Stimulated activated CD8-positive, alpha-beta memory T cell treated with anti-CD3 and anti-CD28 coated beads, Interleukin-4, amount 100 ng/mL, for 1 hour (primary cell): ENCODE measurements at places on chromosomes 2 and 18.

GRCh38 chr2:240569998-240570530 is 1.8 kb downstream of the RNPEPL1 start:
- no peak for DNase-seq

- DNase-seq: no peak
Measured at GRCh38 chr2:149679286-149679685, 91.7 kb upstream of the MMADHC start.

DNA sequence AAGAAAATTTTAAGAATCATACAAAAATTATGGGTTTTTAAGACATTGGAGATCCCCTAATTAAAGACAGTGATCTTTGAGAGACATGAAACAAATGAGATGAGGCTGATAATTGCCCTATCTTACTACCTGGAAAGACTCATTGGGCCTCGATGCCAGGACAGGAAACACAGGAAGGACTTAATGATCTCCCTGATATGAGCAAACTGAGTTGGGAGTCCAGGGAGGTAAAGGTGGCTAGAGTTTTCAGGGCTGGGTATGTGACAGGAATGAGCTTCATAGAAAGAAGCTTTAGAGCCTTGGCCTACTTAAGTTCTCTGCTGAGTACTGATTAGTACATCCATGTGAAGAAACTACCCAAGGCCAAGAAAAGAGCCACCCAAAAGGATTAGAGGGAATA is 40.6 kb upstream of the GULP1 start:
- no peak for DNase-seq

- no peak for DNase-seq
Measured at GRCh38 chr18:79690071-79690470, 10.5 kb downstream of the CTDP1 start.

GRCh38 chr2:74186038-74186437 is 7.4 kb upstream of the MOB1A start:
- DNase-seq: no peak

- no peak for DNase-seq
Measured at GRCh38 chr2:188272121-188272520, 19.6 kb upstream of the GULP1 start.

DNA sequence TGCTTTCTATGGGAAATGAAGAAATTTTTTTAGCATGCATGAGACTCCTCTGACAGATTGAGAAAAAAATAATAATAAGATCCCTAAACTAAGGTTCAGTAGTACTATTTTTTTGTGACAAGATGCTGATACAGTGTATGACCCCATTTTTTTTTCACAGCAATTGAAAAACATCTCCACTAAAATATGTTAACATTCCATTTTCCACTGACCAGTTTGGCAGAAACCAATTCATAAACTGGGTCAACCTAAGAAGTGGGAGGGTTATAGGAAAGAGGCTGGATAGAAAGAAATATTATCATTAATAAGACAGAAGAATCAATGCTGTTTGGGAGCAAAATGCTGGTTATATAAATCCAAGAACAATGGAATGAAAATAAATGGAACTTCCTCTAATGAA is 182.7 kb downstream of the ANTXR1 start:
- no peak for DNase-seq

- no peak for DNase-seq
Measured at GRCh38 chr2:48691935-48692691, 63.4 kb downstream of the LHCGR start.

DNA sequence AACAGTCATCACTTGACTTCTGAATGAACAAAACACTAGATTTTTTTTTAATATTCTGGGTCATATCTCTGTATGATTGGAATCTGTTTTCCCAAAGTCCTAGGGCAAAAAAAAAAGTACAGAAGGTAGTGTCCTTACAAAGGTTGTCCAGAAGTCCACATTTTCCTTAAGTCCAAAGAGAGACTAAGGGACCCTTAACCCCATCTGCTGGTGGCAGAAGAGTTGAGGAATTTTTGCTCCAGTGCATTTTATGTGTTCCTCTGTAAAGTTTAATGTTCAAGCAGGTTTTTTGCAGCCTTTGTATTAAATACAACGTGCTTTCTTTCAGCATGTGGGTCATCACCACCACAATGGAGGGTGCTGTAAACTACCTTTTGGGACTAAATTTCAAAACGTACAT is 215.9 kb downstream of the SP3 start:
- DNase-seq: no peak

- DNase-seq: no peak
Measured at GRCh38 chr2:234247453-234248180, 197.1 kb downstream of the SPP2 start.

DNA sequence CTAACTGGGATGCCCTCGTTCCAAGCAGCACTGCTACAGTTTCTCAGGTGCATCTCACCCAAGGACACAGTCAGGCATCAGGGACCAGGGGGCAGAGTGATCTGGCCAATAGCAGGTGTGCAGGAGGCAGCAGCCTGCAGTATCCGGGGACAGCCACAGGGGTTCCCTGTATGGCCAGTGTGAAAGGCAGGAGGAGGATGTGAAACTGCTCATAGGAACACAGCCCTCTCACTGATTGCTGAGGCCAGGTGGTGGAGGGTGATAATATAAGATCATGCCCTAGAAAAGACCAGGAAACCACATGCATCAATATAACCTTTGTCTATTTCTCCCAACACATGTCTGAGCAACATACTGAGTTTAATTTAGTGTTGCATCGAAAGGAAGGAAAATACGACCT is 112.7 kb upstream of the TACR1 start:
- DNase-seq: no peak

GRCh38 chr2:214747992-214748391 is 61.5 kb downstream of the BARD1 start:
- no peak for DNase-seq

DNA sequence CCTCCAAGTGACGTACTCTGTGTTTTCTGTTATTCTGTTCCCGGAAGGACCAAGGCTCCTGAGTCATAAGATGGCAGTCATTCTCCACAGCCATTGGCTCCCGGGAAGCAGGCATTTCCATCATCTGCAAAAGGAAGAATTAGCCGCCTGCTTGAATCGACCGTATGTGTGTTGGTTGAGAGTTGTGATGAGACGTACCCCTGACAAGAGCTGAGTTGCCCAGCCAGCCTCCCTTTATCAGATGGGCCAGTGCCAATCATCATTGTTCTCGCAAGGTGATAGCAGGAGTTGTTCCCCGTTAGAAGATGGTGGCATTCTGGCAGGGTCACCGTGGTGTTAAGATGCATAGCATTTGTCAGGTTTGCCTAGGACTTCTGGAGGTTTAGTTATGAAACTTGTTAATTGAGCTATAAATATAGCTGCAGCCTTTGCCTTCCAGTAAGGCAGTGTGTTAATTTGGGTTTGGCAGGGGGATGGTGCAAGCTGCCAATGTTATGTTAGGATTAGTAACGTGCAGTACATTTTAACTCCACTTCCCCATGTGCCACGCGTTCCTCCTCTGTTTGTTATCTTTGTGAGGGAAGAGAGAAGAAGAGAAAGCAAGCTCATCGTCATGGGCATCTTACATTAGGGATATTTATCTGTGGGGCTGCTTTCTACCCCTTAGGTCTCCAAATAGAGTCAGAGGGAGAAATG is 652.7 kb upstream of the FANCL start:
- DNase-seq: no peak

- DNase-seq: no peak
Measured at GRCh38 chr18:58097907-58098166, 53.8 kb downstream of the NEDD4L start.

- no peak for DNase-seq
Measured at GRCh38 chr18:63553081-63553480, 10.9 kb downstream of the SERPINB12 start.

DNA sequence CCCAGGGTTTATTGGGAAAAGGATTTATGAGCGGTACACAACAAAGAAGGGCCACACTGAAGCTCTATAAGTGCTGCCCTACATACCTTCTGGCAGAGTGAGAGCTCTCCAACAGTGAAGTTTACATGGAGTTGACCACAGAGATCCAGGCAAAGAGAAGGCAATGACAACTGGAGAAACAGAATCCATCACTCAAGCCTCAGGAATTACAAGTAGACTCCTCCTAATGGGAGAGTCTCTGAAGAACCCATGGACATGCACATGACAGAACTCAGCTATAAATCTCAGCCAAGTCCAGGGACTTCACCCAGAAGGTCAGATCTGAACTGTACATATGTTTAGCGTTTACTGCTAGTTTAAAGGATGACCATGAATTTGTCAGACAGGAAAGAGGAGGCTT is 164.7 kb downstream of the DNAH7 start:
- no peak for DNase-seq

GRCh38 chr2:206979922-206980321 is 40.6 kb downstream of the CPO start:
- DNase-seq: no peak

- no peak for DNase-seq
Measured at GRCh38 chr18:48252525-48252924, 156.7 kb downstream of the ZBTB7C start.

- no peak for DNase-seq
Measured at GRCh38 chr2:147520817-147521216, 324.0 kb upstream of the ACVR2A start.

DNA sequence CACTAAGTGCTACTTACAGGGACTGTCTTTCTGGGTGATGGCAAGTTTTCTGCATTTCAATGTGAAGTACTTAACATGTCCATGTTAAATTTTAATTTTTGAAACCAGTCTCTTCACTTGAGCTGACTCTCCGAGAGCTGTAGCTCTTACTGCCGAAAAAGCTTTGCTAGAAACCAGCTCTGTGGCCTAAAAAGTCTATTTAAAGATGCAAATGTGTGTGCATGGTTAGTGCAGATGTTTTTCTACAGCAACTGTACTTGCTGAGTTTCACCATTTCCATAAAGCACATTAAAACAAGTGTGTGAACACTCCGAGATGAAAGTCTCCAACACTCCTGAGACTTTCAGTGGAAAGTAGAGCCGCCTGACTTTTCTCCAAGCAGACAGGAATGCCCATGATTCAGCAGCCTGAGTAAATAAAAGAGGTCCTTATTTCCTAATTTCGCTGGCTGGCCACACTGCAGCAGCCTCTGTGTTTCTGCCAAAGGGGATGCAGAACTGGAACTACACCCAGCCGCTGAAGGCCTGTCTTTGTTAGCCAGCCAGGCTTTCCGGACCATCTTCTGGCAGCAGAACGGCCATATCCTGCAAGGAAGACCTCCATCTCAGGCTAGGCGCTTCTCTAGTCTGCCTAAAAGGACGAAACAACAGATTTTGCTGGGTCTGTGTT is 121.2 kb downstream of the ZNF521 start:
- DNase-seq: no peak

DNA sequence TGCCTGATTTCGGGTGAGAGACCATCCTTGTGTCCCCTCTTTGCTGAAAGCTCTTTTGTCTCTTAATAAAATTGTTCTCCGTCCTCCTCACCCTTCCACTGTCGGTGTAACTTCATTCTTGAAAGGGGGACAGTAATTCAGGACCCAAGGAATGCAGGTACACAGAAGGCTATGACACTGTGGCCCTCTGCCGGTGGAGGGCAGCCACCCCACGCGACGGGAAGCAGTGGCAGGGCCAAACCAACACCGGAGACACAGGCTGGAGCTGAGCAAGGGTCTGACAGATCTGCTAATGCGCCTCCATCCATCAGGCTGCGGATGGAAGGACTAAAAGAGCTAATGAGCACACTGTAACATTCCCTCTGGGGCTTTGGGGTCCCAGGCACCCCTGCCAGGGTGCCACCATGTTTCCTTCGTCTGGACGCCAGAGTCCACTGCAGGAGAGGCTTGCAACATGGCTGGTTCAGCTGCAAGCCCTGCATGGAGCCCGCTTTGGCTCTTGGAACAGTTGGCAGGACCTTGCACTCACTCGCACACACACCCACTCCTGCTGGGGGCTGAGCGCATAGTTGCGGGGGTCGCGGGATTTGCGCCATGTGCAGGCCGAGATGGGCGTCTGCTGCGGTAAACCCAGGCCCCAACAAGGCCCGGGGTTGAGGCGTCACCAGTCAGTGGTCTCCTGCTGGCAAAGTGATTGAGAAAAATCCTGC is 544.1 kb upstream of the CDH7 start:
- no peak for DNase-seq

GRCh38 chr2:146214394-146214929 is 1630.4 kb upstream of the ACVR2A start:
- DNase-seq: no peak

DNA sequence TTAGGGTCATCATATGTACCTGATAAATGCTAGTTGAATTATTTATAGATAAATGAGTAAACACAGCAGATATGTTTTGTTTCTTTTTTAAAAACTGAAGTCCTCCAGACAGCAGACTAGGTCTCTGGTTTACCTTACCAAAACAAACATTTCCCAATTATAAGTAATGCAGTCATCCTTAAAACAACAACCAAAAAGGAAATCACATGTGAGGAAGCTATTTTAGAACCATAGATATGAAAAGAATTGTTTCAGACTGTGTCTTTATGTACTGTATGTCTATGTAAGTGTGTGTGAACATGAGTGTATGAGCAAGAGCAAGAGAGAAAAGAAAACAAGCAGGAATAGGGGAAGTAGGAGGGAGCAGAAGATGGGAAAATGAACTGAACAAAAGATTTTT is 441.0 kb downstream of the CPS1 start:
- DNase-seq: no peak

DNA sequence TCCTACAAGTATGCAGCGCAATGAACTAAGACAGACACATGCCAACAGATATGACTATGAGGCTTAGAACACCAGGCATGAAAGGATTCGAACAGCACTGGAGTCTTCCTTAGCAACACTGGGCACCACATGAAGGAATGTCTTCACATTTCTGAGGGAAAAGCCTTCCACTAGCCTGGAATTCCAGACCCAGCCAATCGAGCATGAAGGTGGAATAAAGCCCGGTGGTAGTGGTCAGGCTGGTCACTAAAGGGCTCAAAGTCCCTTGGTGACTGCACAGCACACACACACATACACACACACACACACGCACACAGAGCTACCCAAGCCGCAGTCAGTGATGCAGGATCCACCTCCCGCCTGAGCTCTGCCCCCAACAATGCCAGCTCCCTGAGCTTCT is 19.7 kb upstream of the SFXN5 start:
- no peak for DNase-seq

- DNase-seq: no peak
Measured at GRCh38 chr18:50143886-50144285, 51.1 kb downstream of the MYO5B start.

DNA sequence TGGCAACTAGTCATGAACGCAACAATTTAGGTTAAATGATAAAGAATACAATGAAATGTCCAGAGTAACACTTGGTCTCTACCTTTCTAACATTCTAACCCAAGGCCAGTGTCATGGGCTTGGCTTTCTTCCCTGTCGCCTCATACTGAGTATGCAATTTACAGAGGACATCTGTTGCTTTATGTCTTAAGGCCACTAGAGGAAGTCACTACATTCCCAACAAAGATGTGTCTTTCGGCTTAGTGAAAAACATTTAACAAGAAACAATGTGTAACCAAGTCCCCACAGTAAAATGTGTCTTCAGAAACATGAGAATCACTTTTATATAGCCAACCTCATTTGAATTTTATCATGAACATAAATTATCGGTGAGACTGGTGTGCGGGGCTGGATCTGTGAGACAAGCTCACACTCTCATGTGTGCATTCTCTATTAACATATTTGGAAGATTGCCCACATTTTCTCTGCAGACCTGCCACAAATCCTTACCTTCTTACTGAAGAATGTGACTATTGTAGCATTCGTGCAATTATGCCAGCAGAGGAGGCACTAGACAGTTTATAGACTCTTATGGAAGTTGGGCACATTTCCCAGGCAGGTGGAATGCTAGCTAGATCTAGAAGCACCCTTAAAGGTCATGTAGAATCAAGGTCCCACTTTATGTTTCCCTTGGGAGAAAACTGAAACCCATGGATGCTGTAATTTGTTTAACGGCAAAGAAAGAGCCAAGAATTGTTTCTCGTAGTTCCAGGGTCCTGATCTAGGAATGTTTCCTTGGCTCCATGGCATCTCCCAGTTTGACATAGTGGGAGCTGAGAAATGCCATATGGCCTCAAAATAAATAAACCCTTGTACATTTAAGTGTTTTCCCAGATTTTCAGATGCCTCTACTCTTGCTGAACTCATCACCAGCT is 101.8 kb downstream of the CD226 start:
- DNase-seq: no peak
